ENCODE measurements at places on chromosomes 13 and 19.
A peak's percentile ranks its signal among the peaks of the same experiment; 100 is the strongest.

DNA sequence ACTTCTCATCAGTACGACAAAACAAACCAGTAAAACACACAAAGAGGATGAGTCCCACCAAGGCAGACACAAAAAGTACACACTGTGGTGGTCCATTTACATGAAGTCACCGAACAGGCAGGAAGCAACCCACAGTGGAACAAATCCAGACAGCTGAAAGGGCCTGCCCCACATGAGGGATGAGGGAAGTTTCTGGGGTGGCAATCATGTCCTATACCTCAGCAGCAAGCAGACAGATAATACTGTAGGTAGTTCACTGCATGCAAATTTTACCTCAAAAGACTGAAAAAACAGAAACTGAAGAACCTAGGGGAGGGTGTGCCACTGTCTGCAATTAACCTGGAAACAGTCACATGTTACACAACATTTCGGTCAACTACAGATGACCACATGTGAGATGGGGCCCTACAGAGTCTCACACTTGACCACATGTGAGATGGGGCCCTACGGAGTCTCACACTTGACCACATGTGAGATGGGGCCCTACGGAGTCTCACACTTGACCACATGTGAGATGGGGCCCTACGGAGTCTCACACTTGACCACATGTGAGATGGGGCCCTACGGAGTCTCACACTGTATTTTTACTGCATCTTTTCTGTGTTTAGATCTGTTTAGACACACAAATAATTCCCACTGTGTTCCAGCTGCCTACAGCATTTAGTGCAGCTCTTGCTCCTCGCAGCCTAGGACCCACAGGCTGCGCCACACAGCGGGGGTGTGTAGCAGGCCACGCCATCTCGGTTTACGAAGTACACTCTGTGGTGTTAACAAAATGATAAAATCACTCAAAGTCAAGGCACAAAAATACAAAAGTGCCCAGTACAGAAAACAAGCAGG is 22.2 kb downstream of the PCID2 start:
- no peak for DNase-seq

GRCh38 chr19:646779-647565 is 7.3 kb downstream of the FGF22 start:
- DNase-seq: no peak

- peak; percentile 76 for DNase-seq
Measured at GRCh38 chr19:18349524-18350128, 9.2 kb downstream of the PGPEP1 start.

GRCh38 chr19:49436381-49437017 is 4.8 kb downstream of the SLC17A7 start:
- peak; percentile 38 for DNase-seq

DNA sequence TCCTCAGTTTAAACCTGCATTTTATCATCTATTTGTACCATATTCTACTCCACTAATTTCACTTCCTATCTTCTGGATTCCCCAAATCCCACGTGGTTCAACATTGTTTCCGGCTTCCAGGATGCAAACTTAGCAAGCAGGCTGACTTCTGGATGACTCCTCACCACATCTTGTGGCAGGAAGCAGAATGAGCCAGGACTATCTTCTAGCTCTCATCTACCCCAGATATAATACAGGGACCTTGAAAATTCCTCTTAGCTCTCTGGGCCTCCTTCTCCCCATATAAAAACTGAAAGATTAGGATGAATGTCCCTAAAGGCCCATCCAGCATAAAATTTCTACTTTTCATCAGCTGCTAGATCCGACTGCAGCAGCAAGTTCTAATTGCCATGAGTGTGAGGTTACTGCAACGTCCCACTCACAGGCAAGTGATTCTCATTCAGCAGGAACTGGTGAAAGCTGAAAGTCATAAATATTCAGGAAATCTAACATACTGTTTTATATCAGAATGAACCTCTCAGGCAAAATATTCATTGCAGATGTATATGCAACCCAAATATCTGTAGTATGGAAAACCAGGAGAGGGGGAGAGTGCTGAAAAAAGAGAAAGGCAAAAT is 93.4 kb downstream of the KCTD12 start:
- no peak for DNase-seq

DNA sequence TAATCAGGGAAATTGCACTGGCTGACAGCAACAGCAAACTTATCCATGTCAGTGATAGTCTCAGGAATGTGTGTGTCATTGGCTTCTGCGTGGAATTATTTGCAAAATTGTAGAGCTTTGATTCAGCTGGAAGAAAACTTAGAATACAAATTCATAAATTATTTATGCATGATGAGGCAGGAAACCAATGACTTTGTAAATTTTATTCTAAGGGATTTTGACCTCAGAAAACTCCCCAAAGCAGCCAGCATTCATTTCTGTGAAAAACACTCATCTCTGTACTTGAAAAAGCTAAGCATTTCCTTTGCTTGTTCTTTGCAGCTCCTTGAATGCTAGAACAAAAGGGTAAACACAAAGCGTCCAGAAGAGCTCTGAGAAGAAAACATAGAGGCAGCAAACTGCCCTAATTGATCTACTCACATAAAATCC is 162.4 kb downstream of the DCT start:
- no peak for DNase-seq

DNA sequence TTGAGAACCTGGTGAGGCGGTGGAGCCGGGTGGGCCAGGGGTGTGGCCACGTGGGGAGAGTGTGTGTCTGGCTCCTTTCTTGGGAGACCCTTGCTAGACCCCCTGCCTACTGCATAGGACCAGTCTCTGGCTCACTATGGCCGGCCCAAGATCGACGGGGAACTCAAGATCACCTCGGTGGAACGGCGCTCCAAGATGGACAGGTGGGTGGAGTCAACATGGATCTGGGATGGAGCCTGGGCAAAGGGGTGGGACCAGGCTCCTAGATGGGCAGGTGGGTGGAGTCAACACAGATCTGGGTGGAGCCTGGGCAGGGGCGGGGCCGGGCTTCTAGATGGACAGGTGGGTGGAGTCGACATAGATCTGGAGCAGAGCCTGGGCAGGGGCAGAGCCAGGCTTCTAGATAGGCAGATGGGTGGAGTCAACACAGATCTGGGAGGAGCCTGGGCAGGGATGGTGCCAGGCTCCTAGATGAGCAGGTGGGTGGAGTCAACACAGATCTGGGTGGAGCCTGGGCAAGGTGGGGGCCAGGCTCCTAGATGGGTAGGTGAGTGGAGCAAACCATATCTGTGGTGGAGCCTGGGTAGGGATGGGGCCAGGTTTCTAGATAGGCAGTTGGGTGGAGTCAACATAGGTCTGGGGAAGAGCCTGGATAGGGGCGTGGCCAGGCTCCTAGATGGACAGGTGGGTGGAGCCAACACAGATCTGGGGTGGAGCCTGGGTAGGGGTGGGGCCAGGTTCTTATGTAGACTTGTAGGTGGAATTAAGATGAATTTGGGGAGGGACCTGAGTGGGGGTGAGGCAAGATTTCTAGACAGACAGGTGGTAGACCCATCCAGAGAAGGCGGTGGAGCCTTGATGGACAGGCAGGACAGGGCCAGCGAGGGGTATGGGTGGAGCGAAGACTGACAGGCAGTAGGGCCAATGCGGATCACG is 56.5 kb downstream of the VAV1 start:
- peak; percentile 51 for DNase-seq

- DNase-seq: no peak
Measured at GRCh38 chr13:76266561-76266960, 619.6 kb downstream of the KCTD12 start.

GRCh38 chr19:3995607-3996006 is 10.3 kb upstream of the EEF2 start:
- no peak for DNase-seq

DNA sequence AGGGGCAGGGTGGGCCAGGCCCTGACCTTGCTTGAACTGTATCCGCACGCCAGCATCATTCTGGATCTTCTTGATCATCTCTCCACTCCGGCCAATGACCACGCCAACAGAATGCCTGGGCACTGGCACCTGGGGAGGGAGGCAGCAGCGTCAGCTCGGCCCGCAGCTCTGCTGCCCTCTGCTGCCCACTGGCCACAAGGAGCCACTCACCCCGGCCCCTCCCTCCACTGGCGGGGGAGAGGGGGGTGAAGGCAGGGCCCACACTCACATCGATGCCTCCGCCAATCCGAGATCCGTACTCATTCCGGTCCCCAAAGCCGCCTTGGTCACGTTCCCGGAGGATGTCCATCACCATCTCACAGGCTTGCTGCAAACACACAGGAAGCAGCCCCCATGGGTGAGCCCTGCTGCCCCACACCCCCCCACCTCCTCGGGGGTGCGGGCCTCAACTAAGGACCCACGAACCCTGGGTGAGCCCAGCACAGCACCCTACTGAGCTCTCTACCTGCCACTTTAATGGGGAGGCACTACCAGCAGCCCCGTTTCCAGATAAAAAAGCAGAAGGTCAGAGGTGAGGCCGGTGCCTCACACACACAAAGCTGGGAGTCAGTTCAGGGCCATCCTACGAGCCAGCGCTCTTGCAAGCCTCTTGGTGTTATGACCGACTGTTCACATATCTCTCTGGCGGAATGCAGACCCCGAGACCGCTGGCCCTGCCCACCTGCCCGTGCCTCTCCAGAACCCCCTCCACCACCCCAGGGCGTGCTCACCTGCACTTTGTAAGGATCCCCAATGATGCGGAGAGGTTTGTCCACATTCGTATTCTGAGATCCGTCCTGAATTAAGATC is 6.7 kb downstream of the KHSRP start:
- no peak for DNase-seq

DNA sequence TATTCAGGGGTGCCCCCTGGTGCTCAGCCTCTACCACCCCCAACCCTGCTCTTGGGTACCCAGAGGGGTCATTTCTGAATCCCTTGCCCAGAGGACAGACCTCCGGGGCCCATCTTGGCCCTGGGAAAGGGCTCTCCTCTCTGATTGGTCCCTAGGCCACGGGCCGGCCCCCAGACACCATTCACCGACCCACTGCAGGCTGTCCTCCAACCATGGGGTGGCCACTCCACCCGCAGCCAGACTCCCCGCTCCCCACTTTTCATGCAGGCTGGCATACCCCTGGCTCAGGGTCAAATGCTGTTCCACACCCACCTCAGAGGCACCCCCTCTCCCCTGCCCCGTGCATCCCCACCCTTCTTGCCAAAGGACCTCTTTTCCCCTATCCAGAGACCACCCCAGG is 14.8 kb downstream of the SMIM24 start:
- DNase-seq: no peak

All from RWPE1 (cell line).